ENCODE measurements at places on chromosomes 16 and 17.
A peak's percentile ranks its signal among the peaks of the same experiment; 100 is the strongest.

GRCh38 chr16:57677622-57678369 lies 9.7 kb downstream of the ADGRG3 start:
- DNase-seq: no peak

GRCh38 chr17:75941442-75941819 lies 589 bp upstream of the FBF1 start:
- no peak for DNase-seq

DNA sequence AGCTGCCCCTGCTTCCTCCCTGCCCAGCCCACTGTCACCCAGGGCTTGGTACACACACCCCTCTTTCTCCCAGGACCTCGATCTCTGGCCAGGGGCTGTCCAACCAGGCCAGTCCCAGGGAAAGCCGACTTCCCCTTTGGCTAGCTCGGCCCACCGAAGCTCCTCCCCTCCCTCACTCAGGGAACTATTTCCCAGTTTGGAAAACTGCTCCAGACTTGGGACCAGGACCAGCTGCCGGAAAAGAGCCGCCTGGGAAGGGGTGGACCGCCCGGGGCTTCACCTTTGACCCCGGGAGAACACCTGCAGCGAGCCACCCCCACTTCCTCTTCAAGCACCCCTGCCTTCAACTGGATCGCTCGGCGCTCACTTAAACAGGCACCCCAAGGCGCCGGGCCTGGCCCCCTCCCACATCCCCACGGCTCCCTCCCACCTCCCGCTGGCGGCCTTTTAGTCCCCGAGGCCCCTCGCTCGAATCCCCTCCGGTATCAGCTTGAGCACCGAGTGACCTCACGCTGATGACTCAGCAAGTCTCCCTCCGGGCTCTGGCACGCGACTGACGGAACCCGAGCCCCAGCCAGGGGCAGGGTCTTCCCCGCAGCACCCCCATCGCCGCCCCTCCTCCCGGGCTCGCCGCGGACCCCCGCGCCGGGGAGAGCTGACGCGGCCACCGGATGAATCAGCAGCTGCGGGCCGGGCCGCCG lies 934 bp downstream of the MAFG start:
- DNase-seq: peak; percentile 52

GRCh38 chr17:61379457-61380216 lies 20.0 kb upstream of the TBX2 start:
- no peak for DNase-seq

GRCh38 chr17:81931557-81932332 lies 4.2 kb upstream of the MAFG start:
- DNase-seq: no peak

- DNase-seq: no peak
These were observed 17.0 kb downstream of the N4BP1 start for GRCh38 chr16:48592839-48593429.

- no peak for DNase-seq
These were observed 50.8 kb upstream of the CDR2 start for GRCh38 chr16:22425036-22425801.

- no peak for DNase-seq
These were observed 325.4 kb downstream of the SEC14L1 start for GRCh38 chr17:77466140-77466539.

- DNase-seq: no peak
These were observed 145.7 kb downstream of the SNX29 start for GRCh38 chr16:12122202-12122601.

DNA sequence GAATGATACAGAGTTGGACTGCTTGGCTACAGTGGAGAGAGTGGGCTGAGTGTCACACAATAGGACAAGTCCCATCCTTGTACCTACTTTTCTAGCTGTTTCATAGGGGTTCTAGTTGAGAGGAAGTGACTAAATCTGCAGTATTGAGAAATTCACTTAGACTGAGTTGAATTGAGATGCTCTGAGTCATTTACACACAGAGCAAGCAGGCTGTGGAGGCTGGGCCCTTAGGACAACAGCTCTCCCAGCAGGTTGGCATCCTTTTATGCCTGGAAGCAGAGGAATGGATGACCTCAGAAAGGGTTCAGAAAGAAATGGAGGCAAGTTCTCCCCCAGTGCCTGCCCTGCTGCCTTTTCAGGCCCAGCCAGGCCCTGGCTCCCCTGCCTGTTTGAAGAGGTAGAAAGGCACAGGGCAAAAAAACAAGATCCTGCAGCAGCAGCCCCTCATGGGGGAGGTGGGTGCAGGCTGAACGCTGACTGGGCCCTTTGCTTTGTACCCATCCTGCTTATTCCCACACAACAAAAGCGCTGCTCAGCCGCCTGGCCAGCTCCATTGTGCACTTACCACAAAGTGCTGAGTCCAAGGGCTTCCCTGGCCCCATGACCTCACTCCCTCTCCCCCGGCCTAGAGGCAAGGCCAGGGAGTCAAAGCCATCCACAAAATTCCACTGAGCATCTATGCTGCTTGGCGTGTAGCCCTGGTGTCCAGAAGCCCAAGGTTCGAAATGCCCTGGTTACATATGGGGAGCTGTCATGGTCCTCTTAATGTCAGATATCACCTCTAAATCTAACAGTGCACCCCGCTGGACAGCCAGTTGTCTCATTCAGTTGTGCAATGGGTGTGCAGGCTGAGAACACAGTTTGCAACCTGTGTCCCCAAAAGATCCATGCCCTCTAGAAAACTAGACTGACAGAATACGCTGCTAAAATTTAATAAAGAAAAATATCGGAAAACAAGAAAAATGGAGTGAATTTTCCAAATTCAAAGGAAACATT lies 5.4 kb upstream of the CRYBA1 start:
- DNase-seq: no peak

GRCh38 chr17:57268181-57268580 lies 11.9 kb downstream of the MSI2 start:
- DNase-seq: no peak

- DNase-seq: no peak
These were observed 85.7 kb downstream of the CDYL2 start for GRCh38 chr16:80718480-80719220.

DNA sequence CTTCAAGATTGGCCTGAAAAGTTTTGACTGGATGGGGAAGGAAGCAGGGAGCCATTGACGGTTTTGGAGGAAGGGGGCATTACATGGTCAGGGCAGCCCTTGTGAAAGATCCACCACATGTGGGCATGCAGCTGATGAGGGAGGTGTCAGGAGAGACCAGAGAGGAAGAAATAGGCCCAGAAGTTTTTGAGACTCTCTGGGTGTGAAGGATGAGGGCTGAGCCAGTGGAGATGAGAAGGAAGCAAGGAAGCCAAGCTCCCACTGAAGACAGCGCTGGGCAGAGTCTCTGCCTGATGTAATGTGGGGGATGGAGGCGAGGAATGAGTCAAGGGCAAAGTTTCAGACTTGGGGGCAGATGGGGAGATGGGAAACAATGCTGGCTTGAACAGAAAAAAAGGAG lies 530 bp downstream of the CCL17 start:
- no peak for DNase-seq

DNA sequence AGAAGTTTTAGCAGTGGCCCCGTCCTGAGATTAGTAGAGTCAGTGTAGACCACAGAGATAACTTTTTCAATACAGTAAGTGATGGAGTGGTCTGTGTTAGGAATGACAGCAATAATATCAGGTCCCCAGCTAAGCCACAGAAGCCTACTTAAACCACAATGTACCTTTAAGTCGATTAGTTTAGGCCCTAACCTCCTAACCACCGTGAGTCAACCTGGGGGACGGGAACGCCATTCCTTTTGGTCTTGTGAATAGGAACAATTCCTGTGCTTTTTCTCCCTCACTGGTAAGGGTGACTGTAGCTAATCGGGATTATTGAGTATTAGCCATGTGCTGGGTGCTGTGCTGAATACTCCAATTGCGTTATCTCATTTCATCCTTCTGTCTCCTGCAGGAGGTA lies 14.0 kb downstream of the YPEL2 start:
- no peak for DNase-seq

DNA sequence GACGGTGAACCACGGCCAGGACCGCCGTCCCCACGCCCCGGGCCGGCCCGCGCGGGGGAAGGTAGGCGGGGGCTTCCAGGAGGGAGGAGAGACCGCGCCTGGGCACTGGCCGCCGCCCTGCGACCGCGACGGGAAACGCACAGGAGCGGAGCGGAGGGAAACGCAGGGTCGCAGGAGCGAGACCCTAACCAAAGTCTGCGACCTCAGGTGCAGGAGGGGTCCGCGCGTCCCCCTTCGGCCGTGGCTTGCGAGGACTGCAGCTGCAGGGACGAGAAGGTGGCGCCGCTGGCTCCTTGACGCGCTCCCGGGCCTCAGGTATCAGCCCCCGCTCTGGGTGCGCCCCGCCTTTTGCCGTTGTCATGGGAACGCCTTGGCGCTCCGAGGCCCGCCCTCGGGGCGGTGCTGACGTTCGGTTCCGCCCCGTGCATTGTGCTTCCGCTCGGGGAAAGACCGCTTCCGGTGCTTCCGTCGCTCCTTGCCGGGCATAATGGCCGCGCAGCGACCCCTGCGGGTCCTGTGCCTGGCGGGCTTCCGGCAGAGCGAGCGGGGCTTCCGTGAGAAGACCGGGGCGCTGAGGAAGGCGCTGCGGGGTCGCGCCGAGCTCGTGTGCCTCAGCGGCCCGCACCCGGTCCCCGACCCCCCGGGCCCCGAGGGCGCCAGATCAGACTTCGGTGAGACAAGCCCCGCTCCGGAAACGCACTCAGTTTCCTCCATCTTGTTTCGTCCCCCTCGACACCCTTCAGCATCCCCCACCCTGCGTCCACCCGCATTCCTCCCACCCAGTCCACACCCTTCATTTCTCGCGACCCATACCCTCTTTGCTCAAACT lies at the start of gene OVCA2:
Gene OVCA2 (plus strand): TSS at position 462 of the 829 bp plus-strand sequence. CDS start 26 bp downstream, at position 488.
- peak; percentile 97 for DNase-seq

DNA sequence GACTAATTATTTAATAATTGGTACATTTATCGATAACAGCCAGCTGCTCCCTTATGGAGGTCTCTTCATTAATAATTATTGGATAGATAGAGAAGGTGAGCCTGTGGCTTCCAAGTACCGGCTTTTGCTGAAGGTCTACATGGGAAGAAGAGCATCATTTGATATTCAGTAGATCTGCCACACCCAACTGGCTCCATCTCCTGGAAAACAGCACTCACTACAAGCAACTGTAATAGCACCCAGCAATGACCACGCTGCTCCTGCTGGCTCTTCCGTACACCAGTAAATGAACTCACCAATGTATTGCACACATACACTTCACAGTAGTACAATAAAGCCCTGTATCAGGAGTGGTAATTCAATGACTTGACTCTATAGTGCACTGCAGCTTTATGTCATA lies 19.5 kb downstream of the MARVELD3 start:
- DNase-seq: no peak

- DNase-seq: no peak
These were observed 107.6 kb downstream of the ZNF423 start for GRCh38 chr16:49748322-49748721.

DNA sequence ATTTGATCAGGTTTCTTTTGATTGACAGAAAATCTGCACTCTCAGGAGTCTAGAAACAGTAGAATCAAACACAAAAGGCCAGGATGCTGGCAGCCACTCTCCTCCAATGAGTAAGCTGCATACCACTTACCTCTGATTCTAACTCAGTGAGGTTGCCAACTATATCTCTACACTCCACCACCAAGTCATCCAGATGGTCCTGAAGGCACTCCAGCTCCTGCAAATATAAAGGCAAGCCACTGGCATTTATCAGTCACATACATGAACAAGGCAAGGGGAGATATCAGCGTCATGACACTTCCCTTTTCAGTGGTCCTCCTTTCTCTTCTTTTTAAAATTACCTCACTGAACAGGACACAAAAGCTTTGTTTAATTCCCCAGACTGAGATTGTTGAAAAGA lies 53.1 kb upstream of the CLEC18B start:
- DNase-seq: no peak

- no peak for DNase-seq
These were observed 30.8 kb downstream of the VWA3A start for GRCh38 chr16:22123146-22123545.

DNA sequence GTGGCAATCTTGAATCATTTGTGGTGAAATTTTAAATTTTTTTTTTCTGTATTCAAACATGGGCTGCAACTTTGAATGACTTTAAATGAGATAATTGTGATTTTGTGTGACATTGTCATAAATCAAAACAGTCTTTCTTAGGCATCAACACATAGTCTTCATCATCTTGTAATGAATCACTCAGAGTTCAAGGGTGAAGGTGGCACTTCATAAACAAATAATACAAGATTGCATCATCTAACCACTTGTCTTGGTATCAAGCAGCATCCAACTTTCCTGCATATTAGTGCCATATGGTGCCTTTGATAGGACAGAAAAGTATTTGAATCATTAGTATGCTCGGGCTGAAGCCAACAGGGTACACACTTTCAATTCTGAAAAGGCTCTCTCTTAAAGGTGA lies 392.4 kb upstream of the GOT2 start:
- no peak for DNase-seq

- no peak for DNase-seq
These were observed 37.1 kb upstream of the TEKT1 start for GRCh38 chr17:6868582-6868981.

DNA sequence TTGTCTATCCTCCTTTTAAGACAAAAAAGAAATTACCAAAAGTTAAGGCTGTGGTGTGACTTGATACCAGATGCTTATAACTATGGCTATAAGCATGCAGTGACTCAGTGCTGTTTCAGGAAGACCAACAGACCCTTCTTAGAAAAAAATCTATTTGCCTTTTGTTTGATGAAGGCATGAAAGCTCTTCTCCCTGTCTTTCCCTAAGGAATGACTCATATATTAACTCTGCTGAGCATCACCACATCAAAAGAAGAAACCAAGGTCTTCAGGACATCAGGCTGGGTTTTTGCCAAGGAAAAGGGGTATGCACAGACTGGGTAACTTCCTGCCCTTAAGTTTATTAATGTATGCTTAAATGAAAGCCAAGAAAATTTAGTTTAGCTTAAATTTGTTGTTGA lies 47.1 kb downstream of the VMP1 start:
- DNase-seq: peak; percentile 82

DNA sequence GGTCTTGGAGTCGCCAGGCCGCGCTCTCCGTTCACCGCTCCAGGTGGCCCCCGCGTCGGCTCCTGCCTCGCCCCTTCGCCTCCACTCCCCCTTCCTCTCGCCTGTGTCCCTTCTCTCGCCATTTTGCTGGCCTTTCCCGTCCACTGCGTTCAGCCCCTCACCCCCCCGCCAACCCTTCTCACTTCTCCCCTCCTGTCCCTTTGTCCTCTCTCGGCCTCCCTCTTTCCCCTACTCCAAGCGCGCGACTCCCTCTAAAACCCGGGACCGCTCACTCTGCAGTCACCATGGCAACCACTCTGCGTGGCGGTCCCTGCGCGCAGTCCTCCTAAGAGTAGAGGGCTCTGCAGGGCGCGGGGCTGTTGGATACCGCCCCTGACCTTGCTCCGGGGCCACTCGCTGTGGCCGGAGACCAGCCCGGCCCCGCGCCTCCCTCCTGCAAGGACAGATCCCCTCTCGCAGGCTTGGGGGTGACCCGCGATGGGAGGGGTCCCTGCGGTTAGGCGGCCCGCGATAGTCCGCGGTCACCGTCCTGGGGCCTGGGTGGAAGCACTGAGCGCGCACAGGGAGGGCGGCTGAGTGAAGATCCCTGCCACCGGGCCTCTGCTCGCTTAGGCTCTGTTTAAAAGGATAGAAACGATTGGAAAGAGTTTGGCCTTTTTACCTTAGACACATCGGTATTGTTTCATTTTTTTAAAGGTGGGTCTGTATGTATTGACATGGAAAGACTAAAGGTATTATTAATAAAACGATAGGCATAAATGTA lies 454 bp downstream of the CCDC40 start:
- DNase-seq: peak; percentile 22

GRCh38 chr16:82231008-82231787 lies 61.2 kb upstream of the MPHOSPH6 start:
- no peak for DNase-seq
